ENCODE measurements at places on chromosomes 6 and 20.

GRCh38 chr20:2455771-2456497 lies 14.7 kb downstream of the SNRPB start:
- DNase-seq, result no peak

DNA sequence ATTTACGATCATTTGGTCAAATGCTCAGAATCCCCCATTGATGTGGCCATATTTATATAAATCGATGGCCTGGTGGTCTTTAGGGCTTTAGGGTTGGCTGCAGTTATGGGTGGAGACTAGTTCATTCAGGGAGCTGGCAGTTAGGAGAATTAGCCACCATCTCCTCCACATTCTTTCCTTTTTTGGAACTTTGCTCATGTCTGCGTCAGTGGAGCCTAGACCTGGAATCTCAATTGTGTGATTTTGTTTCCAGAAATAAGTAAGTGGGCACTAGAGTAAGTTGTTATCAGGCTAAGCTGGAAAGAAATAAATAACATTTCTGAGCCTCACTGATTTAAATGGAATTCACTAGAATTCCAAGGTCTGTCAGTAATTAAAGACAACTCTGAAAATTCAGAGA lies 29.0 kb upstream of the ELOVL5 start:
- DNase-seq, result no peak

DNA sequence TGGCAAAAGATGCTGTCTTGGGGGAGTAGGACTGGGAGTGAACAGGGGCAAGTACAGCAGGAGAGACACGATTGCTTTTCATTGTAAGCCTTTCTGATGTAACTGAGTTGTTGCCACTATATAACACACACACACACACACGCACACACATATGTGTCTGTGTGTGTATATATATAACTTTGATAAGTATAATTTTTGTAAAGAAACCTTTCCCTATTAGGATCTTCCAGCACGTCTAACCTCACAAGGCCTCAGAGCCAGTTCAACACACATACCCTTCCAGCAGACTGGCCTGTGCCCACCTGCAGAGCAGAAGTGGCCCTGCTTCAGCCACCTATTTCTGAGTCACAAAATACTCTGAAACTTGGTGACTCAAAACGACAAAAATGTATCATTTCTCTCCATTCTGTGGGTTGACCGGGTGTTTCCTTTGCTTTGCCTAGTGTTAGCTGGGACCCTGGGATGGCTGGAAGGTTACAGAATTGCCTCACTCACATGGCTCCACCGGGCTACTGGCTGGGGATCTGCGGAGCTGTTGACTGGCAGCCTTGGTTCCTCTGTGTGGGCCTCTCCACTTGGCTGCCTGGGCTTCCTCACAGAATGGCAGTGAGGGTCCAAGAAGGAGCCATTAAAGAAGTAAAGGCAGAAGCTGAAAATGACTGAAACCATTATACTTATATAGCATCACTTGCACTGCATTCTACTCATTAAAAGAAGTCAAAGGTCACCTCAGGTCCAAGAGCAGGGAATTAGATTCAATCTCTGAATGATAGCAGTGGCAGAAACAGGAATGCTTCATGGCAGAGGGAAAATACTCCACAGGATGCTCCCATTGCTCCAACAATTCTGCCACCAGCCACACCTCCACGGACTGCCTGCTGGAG lies 126.4 kb downstream of the BANF2 start:
- no peak for DNase-seq

DNA sequence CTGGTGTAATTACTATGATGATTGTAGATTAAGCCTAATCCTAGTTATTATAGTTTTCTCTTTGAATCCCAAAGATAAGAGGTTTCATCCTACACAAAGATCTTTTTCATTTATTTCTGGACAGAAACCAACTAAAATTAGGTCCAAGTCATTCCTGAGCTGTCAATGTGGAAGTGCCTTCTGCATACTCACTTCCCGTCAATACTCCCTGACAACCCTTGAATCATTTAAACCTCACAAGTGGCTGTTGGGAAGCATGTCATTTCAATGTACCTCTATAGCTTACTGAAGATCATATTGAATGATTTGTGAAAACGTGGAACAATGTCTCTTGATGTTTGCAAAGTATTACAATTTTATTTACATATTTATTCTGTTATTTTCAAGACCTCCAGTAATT lies 274.1 kb downstream of the HACE1 start:
- DNase-seq, result no peak

DNA sequence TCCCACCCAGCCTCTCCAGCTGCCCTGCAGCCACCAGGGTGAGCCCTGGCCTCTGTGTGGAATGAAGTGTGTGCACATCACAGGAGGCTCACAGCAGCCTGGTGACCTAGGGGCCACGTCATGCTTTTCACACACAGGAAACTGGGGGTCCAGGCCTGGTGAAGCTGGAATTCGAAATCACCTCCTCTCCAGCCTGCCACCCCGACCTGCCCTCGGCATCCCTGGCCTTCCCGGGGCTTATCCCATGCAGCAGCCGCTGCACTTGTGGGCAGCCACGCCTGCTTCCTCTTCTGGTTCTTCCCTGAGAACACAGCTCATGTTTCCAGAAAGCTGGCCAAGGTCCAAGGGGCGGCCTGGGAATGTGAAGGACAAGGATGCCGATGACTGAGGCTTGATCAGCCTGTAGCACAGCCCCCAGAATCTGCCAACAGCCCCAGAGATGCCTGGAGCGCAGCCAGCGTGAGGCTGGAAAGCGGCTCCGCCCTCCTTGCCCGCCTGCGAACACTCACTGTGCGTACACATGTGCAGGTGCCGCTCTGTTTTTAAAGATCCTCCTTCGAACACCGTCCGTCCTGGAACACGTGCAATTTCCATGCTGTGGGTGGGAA lies 4.2 kb upstream of the NTSR1 start:
- peak; percentile 96 for DNase-seq

- no peak for DNase-seq
These were observed 33.4 kb upstream of the ZMYND8 start for GRCh38 chr20:47389867-47390347.

DNA sequence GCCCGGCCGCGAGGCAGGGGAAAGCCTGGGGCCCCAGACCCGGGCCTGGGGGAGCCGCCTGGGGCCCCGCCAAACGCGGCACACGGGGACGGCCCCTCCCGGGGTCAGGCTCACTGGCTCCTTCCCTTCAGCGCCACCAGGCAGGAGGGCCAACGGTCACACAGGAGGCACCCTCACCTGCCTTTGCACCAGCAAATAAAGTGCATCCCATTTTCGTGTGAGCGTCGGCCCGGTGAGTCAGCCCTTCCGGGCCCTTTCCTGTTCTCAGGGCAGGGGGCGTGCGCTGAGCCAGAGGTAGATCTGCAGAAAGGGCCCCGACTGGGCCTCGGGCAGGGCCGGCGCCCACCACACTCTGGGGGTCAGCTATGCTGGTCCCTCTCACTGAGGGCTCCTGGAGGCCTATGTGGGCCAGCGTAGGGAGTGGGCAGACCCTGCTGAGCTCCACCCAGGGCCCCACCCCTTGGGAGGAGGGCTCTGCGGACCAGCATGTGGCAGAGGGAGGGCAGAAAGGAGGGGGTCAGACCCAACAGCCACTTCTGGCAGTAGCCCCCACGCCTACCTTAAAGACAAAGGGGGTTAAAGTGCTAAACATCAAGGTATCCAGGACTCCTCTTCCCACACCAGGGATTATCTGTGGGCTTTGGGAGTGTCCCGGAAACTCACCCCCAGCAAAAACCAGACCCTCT lies 931 bp upstream of the UCKL1 start:
- no peak for DNase-seq

DNA sequence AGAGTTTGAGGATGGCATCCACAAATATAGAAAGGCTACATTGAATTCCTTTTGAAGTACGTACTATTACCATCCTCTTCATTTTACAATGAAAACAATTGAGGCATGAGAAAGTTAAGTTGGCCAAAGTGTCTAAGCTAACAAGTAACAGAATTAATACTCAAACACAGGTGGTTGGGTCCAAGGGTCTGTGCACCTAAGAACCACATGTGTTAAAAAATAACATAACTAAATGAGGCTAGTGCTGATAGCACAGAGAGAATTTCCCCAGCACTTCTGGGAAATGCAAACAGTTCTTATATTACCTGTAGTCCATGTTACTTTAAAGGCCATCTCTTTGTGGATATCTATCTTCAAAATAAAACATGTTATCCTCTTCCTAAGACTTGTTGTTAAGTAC lies 10.5 kb upstream of the KHDRBS2 start:
- DNase-seq, result no peak

DNA sequence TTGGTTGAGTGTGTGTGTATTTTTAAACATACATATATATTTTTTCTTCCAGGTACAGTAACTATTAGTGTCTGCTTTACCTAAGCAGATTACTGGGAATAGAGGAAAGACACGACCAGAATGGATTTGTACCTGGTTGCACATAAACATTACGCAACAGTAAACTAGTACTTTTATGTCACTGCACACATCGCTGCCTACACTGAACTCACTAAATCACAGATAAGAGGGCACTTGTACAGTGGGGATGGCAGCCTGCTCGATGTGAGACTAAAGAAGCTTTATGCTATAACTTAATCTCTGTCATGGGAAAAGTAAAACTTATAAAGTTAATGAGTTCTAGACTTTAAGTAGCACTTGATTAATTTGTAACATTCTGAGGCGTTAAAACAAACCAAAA lies 89.5 kb upstream of the SIM1 start:
- no peak for DNase-seq

DNA sequence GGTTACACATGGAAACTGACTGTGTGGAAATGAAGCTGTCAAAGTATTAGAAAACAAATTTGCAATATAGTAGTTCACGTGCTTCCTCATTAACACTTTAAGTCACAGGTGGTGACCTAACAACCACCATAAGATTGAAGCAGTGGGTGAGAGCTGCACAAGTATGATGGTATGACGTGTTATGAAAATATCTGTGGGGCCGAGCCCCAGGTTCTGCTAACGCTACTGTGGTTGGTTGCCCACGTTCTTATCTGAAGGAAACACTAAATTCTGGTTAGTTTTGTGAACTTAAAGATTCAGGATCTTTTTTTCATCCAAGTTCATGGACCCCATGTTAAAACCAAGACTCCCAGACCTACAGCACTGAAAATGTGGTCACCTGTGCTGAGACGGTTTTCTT lies 243.0 kb upstream of the RIN2 start:
- DNase-seq, result no peak

DNA sequence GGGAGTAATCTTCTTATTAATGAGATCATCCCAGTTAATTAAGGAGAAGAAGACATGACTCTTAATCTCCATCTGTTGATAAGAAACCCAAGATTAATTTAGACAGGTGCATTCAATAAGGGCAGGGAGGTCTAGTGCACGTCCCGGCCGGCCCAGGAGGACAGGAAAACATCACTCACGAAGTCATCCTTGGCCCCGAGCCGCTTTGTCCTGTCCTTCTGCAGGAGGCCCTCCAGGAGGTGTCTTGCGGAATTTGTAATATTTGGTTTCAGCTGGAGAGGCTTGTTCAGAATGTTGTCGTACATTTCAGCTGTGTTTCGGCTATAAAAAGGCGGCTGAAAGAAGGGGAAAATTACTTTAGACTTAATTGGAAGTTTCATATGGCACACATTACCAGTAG lies 118.4 kb upstream of the SLC2A12 start:
- no peak for DNase-seq

DNA sequence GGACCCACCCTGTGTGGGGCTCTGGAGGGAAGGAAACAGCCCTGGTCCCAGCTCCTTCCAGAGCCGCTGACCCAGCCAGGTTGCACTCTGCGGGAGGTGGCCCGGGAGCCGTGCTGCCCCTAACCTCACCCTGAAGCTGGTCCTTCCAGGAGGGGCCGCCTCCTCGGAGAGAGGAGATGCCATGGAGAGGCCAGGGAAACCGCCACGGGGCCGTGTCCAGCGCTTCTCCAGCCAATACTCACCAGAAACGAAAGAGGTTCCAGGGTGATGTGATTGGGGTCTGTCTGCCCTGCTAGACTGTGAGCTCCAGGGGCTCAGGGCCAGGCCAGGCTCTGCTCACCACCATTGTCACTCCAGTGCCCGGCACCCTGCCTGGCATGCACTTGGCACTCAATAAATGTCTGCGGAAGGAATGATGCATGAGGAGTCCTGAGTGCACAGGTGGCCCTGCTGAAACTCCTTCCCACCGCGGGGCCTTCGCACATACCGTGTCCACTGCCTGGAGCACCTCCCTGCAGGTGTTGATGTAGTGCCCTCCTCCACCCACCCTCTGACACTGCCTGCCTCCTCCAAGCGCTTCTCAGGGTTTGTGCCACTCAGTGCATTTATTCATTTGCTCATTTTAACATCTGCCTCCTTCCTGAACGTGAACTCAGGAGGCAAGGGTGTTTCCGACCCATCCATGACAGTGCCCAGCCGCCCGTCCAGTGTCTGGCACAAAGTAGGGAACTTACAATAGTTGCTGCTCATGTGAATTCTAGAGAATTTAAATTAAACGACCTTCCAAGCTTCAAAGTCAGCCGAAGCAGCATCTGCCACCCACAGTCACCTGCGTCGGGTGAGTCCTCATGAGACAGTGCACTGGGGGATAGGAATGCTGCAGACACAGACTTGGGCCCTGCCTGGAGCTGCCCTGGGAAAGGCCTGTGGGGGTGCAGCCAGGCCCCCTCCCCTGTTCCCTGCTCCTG lies 30.3 kb downstream of the RBM38 start:
- no peak for DNase-seq

GRCh38 chr20:19860737-19861136 lies 102.7 kb downstream of the RIN2 start:
- no peak for DNase-seq

- no peak for DNase-seq
These were observed 8.6 kb downstream of the ADAT2 start for GRCh38 chr6:143441680-143442545.

GRCh38 chr6:33807606-33808005 lies 3.8 kb upstream of the MLN start:
- DNase-seq, result no peak

DNA sequence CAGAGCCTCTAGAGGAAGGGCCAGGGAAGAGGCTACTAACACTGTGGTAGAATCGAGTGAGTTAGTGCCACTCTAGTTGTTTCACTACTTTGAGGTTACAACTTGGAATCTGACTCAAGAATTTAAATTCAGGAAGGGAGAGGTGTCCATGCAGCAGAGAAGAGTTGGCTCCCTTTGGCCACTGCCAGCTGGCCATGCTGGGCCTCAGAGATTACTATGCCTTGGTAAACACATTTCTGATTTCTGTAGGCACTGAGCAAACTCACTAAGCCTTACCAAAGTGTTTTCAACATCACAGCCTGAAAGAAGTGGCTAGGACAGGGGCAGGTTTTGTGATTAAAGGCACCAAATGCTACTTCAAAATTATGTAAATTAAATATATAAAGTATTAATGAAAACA lies 61.9 kb downstream of the ZHX3 start:
- DNase-seq, result no peak

DNA sequence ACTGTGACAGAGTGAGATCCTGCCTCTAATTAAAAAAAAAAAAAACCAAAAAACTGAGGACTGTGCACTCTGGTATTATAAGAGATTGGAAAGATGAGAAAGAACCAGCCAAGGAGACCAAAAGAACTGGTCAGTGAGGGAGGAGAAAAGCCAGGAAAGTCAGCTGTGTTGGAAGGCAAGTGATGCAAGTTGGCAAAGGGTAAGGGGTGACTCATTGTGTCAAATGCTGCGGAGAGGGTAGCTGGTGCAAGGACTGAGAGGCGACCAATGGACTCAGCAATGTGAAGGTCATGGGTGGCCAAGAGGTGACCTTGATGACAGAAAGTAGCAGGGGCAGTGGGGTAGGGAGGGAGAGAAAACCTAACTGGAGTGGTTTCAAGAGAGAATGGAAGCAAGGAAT lies 27.4 kb upstream of the LRRN4 start:
- no peak for DNase-seq
